KG1 (cell line): ENCODE measurements at places on chromosomes 5 and 9.

DNA sequence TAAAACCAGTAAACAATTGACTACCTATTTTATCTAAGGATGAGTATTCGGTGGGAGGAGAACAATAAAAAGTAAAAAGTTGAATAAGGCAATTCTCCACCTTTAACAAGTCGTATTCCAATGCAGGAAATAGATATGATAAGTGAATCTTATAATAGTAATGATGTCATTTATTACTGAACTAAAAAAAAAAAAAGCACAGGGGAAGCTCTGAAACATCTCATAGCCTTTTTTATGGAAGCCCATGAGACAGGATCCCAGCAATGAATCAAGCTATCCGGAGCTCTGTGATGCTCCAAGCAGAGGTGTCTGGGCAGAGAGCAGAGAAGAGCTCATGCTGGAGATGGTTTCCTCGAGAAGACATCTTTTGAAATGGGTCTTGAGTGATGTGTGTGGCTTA is 376.0 kb downstream of the ICE1 start:
- DNase-seq = no peak

- DNase-seq = no peak
Measured at GRCh38 chr9:36208521-36209253, 18.0 kb downstream of the CLTA start.

DNA sequence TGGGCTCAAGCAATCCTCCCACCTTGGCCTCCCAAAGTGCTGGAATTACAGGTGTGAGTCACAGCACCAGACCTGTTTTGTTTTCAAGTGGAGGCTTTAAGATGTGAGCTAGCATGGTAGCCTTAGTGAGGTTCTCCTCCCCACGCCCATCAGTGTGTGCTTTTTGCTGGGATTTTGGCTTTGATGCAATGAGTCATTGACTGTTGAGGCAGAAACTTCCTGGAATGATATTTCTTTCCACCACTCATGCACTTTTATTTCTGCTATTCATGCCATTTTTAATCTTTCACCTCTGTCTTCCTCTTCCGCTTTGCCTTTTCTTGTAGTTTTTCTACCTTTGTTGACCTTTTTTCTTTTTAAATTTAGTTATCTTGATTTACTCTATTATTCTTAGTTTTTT is 4.2 kb upstream of the NFIL3 start:
- no peak for DNase-seq

GRCh38 chr9:82706786-82707185 is 356.2 kb downstream of the RASEF start:
- no peak for DNase-seq

GRCh38 chr5:97923496-97923895 is 740.4 kb upstream of the RIOK2 start:
- DNase-seq = no peak

- DNase-seq = no peak
Measured at GRCh38 chr9:28317745-28318144, 744.5 kb upstream of the C9orf72 start.

- no peak for DNase-seq
Measured at GRCh38 chr9:77935974-77936373, 95.6 kb downstream of the GNAQ start.

- DNase-seq = no peak
Measured at GRCh38 chr5:65332591-65332990, 149.1 kb downstream of the ADAMTS6 start.

DNA sequence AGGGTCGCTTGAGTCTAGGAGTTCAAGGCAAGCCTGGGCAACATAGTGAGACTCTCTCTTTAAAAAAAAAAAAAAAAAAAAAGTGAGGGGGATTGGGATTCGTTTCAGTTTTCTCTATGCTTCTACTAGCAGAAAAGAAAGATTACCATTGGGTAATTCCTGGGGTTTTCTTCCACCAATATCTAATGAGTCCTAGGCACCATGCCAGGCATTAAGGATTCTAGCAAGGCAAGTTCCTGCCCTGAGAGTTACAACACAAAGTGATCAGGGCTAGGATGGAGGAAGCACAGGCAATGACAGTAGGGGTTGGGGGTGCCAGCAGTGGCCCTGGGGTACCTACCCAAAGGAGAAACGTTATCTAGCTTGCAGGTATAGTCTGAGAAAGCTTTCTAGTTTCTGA is 90.8 kb downstream of the PCDH1 start:
- DNase-seq = no peak

DNA sequence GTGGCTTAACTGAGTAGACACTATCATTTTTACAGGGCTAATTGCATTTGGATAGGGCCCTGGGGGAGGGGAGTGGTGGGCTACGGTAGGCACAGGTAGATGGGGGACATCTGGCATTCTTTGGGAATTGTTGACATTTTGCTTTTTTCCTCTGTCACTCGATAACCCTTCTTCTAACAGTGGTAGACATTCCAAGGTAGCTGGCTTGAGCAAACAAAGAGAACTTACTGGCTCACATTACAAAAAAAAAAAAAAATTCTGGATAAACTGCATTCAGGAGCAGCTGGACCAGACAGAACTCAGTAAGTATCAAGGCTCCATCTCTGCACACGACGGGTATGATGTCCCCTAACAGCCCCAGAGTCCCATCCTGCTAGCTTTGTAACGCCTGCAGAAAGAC is 585.2 kb downstream of the ZNF608 start:
- DNase-seq = no peak

GRCh38 chr5:156475182-156476157 is 148.5 kb downstream of the SGCD start:
- DNase-seq = no peak

DNA sequence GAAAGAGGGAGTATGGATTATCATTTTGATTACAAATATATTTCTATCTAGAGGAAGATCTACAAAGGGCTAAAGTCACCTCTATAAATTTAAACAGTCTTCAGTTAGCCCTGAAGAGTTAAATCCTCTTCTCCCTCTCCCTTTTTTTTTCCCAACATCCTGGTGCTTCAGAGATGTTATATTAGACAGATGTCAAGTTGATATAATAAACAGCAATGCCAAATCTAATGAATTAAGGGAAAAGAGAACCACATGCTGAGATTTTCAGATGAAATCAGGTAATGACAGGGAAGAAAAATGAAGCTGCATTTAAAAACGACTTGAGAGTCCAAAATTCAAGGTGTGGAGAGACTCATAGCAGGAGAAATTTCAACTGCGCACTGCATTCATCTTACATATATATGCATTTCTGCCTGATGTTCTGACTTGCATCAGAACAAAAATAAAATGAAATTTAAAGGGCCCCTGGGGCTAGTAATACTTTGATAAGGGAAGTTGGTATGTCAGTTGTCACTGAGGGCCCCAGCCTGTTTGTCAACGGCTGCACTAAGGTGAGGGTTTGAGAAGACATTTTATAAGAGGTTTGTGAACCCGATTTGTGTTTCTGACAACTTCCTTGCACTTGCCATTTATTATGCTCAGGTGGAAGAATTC is 338.9 kb upstream of the PANK3 start:
- DNase-seq = no peak

GRCh38 chr5:156181656-156182055 is 145.3 kb upstream of the SGCD start:
- DNase-seq = no peak

- no peak for DNase-seq
Measured at GRCh38 chr5:156411-157072, 34.8 kb upstream of the LRRC14B start.

DNA sequence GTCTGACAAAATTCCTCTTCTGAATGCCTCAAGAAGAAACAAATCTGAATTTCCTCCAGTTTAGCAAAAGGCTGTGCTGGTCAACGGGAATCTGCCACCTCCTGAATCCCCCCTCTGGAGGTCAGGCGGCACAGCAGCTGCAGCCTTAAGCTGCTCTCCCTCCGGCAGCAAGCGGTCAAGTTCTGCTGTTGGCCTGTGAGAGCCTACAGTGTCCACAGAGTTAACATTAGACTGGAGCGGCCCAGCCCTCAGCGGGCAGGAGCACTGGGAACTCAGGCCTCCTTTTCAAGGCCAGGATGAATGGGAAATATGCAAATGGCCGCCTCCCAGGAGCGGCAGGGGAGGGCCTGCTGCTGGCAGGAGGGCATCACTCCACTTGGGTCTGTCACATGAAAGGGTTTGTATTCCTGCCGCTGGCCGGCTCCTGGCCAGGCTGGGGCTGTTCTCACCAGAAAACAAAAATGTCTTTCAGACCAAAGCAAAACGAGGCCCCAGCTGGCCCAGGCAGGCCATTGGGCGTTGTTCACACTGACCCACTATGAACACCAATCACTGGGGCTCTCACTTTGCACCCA is 8.2 kb downstream of the ACSL6 start:
- no peak for DNase-seq

GRCh38 chr9:129126749-129127618 is 15.8 kb downstream of the PTPA start:
- DNase-seq = no peak

DNA sequence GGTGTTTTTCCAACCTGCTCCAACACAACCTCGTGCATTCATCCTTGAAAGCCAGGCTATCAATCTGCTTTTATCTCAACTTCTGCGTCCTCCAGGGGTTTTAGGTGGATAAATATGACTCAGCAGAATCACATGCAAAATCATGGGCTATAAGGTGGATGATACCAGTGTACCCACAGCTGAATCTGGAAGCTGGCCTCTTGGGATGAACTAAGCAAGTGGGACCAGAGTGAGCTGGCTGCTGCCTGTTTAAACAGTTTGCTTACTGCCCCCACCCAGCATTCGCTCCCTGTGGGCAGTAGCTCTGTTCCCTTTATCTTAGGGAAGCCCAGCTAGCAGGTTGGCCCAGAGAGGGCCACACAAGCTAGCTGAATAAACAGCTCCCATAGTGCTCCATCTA is 194.0 kb downstream of the CRB2 start:
- DNase-seq = no peak

GRCh38 chr9:110476251-110476650 is 103.3 kb downstream of the SVEP1 start:
- no peak for DNase-seq

- no peak for DNase-seq
Measured at GRCh38 chr9:95508968-95509850, 7.6 kb downstream of the PTCH1 start.

- no peak for DNase-seq
Measured at GRCh38 chr5:160155017-160155750, 35.9 kb upstream of the PWWP2A start.

- DNase-seq = no peak
Measured at GRCh38 chr5:69367697-69368279, 1.5 kb downstream of the AK6 start.

- DNase-seq = no peak
Measured at GRCh38 chr5:179605026-179605833, 18.2 kb downstream of the HNRNPH1 start.

DNA sequence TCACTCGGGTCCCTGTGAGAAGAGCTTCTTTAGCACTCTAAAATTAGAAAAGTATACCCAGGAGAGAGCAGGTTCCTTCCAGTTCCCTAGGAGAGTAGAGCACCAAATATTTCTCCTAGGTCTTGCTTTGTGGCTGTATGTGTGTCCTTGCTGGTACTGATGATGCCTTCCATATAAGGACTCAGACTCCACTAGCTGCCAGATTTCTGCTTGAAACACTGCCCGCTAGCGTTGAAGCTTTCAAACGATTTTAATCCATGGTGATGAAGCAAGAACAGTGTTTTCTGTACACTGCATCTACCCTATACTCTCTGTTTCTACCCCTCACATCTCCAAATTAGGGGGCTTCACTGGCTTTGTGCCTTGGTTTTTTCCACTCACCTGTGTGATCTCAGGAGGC is 2.4 kb upstream of the SMC2 start:
- no peak for DNase-seq

DNA sequence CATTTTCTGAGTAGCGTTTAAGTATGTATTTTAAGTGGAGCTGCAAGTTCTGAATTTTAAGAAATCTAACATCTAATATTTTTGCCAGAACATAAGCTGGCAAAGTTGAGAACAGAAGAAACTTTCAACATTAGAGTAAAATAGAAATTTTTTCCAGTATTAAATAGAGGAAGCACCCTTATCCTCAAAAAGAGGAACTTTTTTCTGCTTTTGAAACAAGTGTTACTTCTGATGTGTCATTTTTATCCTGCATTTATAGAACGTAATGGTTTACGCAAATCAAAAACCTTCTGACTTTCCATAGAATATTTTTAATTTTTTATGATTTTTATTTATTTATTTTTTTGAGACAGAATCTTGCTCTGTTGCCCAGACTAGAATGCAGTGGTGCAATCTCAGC is 21.8 kb downstream of the ZBED3 start:
- no peak for DNase-seq

DNA sequence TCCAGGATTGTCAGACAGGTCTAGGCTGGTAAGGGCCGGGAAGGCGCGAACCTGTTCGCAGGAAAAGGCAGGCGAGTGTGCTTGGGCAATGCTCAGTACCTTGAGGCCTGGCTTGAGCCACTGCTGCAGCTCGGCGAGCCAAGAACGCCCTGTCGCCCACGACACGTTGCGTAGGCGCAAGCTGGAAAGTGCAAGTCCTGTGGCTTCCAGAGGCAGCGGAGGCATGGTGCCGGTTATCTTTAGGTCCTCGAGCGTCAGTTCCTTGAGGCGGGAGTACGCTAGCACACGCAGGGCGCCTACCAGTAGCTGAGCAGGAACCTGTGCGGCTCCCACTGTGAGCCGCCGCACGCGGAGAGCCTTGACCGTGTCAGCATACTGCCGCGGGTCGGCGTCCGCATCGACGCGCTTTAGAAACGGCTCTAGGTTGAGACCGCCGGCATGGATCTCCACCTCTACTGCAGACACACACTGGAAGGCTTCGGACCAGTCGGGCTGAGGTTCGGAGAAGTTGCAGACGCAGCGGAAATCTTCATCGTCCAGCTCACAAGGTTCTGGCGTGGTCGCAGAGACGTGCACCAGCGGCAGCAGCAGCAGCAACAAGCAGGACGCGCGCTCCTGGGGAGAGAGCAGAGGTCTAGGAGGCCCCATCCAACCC is 482 bp downstream of the CD14 start:
- no peak for DNase-seq

- no peak for DNase-seq
Measured at GRCh38 chr9:101566904-101567724, 27.7 kb downstream of the PPP3R2 start.

DNA sequence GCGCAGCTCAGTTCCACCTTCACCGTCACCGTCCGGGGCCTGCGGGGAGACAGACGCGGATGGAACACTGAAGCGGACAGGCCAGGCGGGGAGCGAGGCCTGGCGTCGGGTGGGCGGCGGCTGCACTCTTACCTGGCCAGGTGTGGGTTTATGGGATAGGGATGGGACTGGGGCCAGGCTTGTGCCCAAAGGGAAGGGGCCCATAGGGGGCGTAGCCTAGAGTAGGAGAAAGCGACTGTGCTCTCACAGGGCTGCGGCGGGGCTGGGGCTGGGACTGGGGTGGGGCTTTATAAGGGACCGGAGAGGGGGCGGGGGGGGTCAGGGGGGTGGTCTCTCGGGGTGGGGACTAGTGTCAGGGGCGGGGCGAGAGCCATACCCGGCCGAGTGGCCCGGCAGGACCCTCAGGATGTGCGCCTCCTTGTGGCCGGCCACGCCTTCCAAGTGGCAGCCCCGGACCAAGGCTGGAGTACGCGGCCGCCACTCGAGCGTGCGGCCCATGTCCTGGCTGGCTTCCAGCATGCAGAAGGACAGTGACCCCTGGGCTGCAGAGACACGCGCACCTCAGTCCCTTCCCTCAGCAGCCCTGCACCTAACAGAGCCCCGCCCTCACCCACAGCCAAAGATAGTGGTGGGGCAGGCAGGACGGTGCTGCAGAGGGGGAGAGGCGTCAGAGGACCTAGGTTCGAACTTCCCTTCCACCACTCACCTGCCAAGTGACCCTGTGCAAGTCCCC is 22.8 kb downstream of the FPGS start:
- no peak for DNase-seq

- DNase-seq = no peak
Measured at GRCh38 chr9:89871871-89872331, 267.1 kb downstream of the GADD45G start.
